ENCODE measurements at places on chromosomes 1 and 21.

GRCh38 chr1:222286011-222286410, 261.9 kb downstream of the HHIPL2 start:
- no peak for DNase-seq

DNA sequence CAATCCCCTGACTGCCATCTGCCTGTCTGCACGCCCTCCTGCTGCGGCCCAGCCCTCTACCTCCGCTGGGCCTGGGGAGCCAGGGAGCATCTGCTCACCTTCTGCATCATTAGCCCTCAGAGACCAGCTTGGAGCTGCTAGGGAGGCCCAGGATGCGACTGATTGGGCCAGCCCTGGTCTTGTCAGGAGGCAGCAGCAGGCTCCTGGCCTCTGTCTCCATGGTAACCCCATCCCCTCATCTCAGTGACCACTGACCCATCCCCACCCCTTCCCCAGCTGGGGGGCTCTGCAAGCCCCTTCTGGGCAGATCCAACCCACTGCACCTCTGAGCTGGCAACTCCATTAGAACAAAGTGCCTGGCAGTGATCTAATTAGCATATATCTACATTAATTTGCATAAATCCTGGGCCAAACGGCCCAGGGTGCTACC, 37.7 kb downstream of the NKAIN1 start:
- no peak for DNase-seq

- DNase-seq = peak; percentile 47
Observed at GRCh38 chr1:150259758-150260669, 2.4 kb downstream of the CA14 start.

DNA sequence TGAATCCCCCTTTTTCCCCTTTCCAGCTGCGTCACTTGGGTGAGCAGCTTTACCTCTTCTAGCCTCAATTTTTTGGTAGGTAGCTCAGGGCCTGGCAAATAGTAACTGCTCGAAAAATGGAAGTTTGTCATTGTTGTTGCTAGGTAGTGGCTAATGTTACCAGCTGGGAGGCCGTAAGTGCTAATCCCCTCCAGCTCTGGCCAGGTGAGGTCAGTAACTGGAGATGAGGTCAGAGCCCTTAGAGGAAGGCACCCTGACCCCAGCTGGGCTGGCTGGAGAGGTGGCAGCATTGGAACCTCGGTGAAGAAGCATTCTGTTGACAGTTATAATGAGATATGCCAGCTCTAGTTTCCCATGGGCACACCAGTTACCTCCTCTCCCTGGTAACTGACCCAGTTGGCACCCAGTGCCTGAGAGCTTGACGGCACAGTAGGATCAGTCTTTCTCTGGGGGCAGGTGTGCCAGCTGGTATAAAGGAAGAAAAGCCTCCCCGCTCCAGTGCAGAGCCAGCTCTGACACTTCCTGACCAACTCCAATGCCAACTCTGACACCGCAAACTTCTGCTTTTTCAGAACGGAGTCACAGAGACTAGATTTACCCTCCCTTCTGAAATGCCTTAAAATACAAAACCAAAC, 35.0 kb upstream of the SLC2A1 start:
- no peak for DNase-seq

- no peak for DNase-seq
Observed at GRCh38 chr1:113048064-113048463, 24.9 kb upstream of the LRIG2 start.

GRCh38 chr21:34333121-34333739, 30.6 kb upstream of the KCNE2 start:
- no peak for DNase-seq

GRCh38 chr1:37315371-37315846, 159.0 kb upstream of the ZC3H12A start:
- DNase-seq = no peak

DNA sequence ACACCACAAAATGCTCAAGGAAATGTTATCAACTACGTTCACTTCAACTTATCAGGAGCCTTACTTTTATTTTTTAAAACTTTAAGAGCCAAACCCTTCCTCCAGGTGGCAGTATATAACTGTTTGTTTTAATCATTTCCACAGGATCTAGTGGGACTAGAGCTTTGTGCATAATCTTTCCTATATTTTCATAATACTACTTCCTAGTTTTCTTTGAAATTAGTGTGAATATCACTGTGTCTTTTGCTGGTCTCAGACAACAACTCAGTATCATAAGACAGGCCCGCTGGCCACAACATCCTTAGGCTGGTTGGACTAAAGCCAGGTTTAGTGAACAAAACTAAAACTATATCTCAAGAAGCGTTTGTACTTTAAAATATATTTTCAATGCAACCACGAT, 145.5 kb downstream of the TIAM1 start:
- peak; percentile 33 for DNase-seq

DNA sequence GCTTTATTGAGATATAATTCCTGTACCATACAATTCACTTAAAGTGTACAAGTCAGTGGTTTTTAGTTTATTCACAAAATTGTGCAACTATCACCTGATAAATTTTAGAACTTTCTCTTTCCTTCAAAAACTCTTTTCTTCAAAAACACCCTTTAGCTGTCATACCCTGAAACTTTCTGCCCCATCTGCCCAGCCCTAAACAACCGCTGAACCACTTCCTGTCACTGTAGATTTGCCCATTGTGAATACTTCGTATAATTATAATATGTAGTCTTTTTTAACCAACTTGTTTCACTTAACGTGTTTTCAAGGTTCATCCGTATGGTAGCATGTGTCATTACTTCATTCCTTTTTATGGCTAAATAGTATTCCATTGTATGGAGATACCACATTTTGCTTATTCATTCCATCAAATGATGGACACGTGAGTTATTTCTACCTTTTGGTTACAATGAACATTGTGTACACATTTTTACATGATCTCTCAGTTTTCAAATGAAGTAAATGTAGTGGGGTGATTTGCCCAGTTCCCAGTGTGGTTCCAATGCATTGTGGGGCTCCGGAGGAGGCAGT, 37.9 kb downstream of the WNT4 start:
- DNase-seq = no peak

DNA sequence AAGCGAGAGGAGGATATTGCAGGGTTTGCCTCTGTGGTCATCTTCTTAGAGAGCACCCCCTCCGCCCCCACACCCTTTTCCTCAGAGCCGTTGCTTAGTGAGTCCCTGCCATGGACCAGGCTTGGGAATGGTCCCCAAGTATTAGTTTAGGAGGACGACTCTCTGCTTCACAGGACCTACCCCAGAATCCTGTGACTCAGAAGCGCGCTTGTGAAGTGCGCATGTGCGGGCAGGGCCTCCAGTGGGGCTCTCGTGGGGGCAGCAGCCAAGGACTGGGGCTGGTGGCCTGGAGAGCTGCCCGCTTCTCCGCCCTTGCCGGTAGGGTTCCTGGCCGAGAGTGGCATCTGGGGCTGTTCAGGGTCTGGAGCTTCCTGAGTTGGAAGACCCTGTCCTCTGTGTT, 37.3 kb upstream of the HMGN1 start:
- DNase-seq = peak; percentile 26

- DNase-seq = no peak
Observed at GRCh38 chr1:44113095-44113609, 5.5 kb upstream of the KLF17 start.

DNA sequence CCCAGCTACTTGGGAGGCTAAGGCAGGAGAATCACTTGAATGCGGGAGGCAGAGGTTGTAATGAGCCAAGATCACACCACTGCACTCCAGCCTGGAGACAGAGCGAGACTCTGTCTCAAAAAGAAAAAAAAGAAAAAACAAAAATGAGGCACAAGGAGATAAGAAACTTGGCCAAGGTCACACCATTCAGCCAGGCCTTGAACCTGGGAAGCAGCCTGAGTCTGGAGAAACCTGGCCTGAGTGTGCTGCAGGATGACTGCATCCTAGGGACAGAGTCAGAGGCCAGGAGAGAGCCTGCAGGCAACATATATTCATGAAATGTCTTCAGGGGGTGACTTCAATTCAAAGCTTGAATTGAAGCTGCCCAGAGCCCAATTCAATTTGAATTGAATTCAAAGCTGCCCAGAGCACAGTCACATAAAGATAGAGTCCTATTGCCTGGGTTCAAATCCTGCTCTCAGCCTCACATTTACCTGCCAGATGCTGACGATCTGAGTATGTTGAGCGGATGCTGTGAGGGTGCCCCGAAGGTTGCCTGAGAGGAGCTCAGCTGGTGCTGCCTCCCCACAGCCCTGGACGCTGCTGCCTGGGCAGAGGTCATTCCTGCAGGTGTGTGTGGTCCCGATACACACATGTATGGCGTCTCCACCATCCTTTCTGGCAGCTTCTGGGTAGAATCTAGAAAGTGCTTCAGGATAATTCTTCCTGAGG, 307.7 kb downstream of the AJAP1 start:
- DNase-seq = no peak

DNA sequence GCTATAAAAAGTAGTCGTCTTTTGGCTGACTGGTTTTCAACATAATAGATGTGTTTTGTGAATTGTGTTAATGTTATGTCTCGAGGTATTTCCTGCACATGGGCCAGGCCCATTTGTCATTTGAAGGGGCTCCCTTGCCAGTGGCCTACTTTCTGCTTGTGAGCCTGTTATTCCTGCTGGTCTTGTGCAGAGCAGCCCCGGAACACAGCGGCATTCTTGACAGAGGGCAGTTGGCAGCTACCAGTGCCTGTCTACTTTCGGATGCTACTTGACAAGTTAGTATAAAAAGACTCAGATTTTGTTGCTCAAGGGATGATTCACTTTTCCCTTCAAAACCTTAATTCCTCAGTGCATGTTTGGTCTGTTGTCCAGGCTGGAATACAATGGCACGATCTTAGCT, 28.5 kb downstream of the PGM1 start:
- DNase-seq = peak; percentile 17

DNA sequence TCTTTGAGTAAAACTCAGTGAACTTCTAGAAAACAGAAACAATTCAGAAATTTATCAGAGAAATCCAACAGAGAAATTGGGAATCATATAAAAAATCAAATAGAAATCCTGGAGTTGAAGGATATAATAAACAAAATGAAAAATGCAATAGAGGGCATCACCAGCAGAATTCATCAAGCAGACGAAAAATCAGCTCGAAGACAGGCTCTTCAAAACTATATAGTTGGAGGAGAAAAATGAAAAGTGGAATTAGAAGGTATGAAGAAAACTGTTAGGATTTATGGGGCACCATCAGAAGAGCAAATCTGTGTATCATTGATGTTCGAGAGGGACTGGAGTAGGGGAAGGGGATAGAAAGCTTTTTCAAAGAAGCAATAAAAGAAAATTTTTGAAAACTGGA, 121.5 kb upstream of the GPR52 start:
- no peak for DNase-seq

DNA sequence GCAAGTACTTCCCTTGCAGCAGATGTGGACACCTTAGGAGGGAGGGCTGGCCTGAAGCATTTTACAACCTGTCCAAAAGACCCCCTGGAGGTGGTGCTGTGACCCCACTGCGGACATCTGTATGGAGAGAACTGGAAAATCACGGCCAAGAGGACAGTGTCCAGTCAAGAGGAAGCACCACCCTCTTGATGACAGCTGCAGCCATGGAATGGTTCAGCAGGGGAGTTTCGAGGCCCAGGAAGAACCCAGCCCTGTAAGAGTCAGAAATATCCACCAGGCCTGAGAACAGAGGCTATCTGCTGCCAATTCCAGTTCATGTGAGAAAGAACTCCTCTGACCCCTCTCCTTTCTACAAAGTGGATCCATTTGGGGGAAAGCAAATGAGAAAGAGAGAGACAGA, 126.8 kb downstream of the PLXNA2 start:
- no peak for DNase-seq

DNA sequence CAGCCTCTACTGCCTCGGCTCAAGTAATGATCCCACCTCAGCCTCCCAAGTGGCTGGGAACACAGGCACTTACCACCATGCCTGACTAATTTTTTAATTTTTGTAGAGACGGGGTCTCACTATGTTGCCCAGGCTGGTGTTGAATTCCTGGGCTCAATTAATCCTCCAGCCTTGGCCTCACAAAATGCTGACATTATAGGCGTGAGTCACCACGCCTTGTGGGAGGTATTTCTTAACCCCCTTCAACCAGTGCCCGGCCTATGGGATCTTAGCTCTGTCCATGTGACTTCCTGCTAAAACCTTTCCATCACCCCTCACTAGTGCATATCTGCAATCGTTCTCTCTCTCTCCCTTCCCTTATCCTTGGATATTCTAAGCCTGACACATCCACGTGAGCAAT, 86.4 kb downstream of the FOXD2 start:
- DNase-seq = no peak

Measured in foreskin keratinocyte (primary cell).